ENCODE measurements at places on chromosomes 3 and 15.

DNA sequence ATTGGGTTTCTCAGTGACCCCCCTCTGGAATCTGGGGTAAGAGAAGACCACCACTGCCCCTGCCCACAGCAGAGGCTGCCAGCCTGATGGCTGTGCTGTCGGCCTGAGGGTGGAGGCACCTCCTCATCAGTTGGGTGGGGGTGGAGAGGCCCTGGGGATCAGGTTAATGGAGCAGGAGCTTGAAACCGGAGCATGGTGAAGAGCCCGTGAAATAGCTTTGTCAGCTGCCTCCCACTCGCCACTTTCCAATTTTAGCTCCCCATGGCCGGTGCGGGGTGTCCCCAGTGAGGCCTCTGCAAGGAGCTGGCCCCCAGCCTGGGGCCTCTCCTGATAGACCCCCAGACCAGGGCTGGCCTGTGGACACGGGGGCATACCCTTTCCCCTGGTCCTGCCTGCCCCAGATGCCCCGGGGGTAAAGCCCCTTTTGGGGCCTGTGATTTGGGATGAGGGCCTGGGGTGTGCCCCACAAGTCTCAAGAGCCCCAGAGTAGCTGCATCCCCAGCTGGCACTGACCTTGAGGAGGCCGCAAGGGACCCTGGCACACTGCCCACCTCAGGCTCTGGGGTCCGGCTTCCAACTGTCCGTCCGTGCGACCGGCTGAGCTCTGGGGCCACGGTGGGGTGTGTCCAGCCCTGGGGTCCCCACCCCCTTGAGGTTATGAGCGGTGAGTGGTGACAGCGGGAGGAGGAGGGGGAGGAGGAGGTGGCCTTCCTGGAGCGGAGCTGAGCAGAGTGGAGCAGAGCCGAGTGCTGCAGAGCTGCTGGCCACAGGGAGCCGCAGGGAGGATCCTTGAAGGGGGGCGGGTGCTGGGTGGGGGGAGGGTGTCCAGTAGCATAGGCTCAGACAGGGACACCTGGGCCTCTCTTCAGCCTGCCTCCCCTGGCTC, at the start of gene HHATL:
TSS of gene HHATL (minus strand) at position 733 of the 886 bp plus-strand sequence. CDS start 1,972 bp downstream, outside the sequence.
- DNase-seq: peak; percentile 20

GRCh38 chr15:90211009-90211408, 9.9 kb downstream of the SEMA4B start:
- DNase-seq: no peak

- DNase-seq: no peak
Measured at GRCh38 chr3:105347625-105348302, 18.9 kb upstream of the ALCAM start.

DNA sequence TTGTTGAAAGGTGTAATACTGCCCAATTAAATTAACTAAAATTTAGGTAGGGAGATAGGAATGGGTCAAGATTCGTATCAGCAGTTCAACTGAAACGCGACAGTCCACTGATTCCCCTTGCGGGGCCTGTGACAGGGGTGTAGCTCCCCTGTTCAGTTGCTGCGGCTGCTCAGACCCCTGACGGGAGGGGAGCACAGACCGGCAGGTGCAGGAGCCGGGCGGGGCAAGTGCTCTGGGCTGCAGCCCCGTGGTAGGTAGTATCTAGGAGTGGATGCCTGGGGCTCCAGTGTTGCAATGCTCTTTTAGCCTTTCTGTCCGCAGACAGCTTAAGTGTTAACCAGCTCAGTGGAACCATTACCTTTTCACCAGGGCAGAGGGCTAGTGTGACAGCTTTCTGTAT, 164.9 kb downstream of the ROBO2 start:
- DNase-seq: no peak

DNA sequence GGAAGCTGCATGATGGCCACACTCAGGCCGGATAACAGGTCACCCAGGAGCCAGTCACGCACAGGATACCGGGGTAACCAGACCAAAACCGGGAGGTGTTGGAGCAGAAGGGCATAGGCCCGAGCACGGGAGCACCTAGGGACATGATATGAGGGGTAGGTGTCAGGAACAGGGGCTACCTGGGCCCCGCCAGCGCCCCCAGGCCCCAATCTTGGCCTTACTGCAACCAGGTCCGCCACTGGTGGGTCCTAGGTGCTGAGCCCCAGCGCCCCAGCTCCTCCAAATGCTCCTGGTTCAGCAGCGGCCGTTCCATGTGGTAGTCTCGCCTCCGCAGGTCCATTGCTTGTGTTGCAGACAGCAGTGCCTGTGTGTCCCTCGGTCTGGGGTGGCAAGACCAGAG, 2.0 kb downstream of the SLC26A6 start:
- DNase-seq: no peak

DNA sequence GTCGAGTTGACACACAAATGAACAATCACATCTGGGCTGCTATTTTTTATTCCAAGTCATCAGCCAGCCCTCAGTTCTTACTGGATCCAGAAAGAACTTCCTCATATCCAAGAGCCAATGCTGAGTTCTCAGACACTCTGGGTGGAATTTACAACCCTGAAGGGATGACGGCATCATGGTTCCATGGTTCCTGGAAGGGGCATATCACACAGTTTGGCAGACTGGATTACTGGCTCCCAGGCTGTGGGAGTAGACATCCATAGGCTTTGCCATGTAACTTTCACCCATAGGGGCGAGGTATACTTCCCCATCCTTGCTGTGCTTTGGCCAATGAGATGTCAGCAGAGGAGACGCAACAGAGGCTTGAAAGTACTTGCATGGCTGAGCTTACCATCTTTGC, 26.9 kb upstream of the KBTBD12 start:
- DNase-seq: no peak

All from stomach (tissue), 19 donors.